Pons (tissue), 1 donor: ENCODE measurements at places on chromosomes 11 and 22.

- no peak for DNase-seq
These were observed 69.0 kb upstream of the SHISAL1 start for GRCh38 chr22:44381761-44382115.

DNA sequence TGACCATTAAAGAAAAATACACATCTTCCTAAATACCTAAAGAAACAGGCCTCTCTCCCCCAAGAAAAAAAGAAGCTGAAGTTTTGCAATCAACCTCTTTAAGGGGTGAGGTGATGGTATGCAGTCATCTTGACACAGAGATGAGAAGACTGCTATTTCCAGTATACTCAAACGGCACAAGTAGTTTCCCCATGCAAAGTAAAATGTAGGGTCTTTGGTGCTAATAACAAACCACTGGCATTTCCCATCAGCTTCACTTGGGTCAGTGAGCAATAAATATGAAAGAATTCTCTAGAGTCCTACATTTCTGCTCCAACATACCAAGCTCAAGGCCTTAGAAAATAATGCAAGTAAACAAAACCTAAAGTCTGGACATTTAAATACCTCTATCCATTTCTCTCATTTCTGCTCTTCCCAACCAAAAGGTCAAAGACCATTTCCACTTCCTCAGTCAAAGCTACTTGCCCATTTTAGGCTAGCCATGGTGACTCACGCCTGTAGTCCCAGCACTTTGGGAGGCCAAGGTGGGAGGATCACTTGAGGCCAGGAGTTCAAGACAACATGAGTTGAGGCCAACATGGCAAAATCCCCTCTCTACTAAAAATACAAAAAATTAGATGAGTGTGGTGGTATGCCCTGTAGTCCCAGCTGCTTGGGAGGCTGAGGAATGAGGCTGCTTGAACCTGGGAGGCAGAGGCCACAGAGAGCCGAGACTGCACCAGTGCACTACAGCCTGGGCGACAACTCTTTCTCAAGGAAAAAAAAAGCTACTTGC lies 39.5 kb upstream of the CHRNA10 start:
- DNase-seq = no peak

GRCh38 chr22:30580896-30581295 lies 6.4 kb upstream of the GAL3ST1 start:
- DNase-seq = no peak

- DNase-seq = no peak
These were observed 671.2 kb downstream of the TBC1D22A start for GRCh38 chr22:47433627-47434026.
